A673 (cell line): ENCODE measurements at places on chromosomes 3 and 15. TPM values are rescaled to one million over a fixed set of nuclear protein-coding genes. Genes with fewer than 3 reads are reported as not detected.

The EBLN2 gene
- total RNA-seq = 2.2 and 3.8 TPM in 2 replicates

The KCNMB3 gene
- 3.5 and 4.3 TPM in 2 replicates for total RNA-seq

The PLSCR2 gene
- total RNA-seq = not detected in 2 replicates

The TTC21A gene
- 1.4 and 2.1 TPM in 2 replicates for total RNA-seq

The SLC2A2 gene
- total RNA-seq = not detected in 2 replicates

The NR2E3 gene
- total RNA-seq = not detected in 2 replicates

The TMEM212 gene
- total RNA-seq = not detected in 2 replicates

The CCR2 gene
- total RNA-seq = not detected in 2 replicates

The MESP2 gene
- 0.26 and 0.81 TPM in 2 replicates for total RNA-seq

The IL17RC gene
- 9.3 and 15.2 TPM in 2 replicates for total RNA-seq

The RFC4 gene
- 116 and 120 TPM in 2 replicates for total RNA-seq

The AAGAB gene
- total RNA-seq = 54.8 and 55.1 TPM in 2 replicates

The LINGO1 gene
- 93.7 and 111 TPM in 2 replicates for total RNA-seq

The ANKRD34C gene
- not detected in 2 replicates for total RNA-seq

The GP9 gene
- not detected in 2 replicates for total RNA-seq

The SEC62 gene
- total RNA-seq = 80.9 and 83.9 TPM in 2 replicates

The BUB1B gene
- 190 and 196 TPM in 2 replicates for total RNA-seq

- peak; percentile 69 for DNase-seq
Measured at GRCh38 chr3:10192953-10193691, 28.4 kb downstream of the IRAK2 start.

DNA sequence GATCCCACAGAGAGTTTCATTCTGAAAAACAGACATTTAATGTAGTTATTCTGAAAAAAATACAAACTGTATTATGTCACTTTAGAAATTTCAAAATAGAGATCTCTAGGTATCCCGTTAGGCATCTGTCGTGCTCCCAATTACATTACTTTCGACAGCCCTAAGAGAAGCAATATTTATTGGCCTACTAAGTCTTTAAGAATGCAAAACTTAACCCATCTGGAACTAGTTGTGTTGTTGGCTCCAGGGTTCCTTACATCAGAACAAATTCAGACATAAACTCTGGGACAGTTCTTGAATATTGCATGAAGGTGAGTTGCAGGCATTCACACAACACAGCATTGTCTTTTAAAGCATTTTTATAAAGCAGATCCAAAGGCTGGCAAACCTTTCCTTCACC is 498.4 kb downstream of the FHIT start:
- DNase-seq = no peak

GRCh38 chr15:69156736-69157381 is 3.6 kb upstream of the GLCE start:
- DNase-seq = no peak

GRCh38 chr3:52086976-52087663 is 30.7 kb upstream of the DUSP7 start:
- DNase-seq = no peak

DNA sequence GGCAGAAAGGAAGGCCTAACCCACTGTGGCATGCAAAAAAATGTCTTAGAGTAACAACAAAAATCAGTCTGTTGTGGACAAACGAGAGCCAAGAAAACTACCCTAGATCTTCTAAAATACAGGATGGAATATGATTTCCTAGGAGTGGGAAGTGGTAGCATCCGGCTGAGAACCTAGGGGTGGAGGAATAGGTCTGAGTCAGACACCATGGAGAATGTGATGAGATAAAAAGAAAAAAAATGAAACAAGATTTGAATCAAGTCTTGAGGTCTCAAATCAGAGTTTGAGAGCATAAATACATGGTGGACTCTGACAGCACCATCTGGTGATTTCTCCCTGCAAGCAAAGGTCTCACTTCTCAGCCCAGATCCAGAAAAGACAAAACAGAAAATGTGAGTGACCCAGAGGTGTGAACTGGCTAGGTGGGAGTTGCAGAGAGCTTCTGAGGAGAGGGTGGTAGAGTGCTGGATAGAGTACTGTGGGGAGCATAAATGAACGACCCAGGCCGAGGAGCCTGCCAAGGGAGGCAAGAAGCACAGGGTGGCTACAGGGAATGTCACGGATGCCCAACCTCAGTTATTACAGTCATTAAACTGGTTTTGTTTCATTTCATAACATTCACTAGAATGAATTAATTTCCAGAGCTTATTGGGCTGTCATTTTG is 27.6 kb upstream of the VEPH1 start:
- no peak for DNase-seq

- no peak for DNase-seq
Measured at GRCh38 chr3:152209060-152209459, 59.7 kb upstream of the MBNL1 start.

DNA sequence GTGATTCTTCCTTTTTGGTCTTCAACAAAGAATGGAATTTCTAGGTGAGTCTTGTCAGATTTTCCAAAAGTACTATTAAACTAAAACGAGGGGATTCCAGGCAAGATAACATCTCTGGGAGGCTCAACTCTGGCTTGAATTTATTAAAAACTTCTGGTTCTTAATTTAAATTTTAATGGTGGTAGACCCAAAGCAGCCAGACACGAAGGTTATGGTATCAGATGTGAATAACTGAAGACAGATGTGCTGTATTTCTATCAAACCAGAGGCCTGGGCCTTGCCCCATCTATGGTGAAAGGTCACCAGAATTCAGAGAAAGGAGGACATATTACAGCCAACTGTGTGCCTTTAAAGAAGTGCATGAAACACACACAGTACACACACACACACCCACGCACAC is 283.2 kb upstream of the ICE2 start:
- no peak for DNase-seq

- DNase-seq = no peak
Measured at GRCh38 chr3:111720681-111721380, 125.7 kb upstream of the ZBED2 start.

- DNase-seq = no peak
Measured at GRCh38 chr3:15295506-15295905, 36.9 kb downstream of the SH3BP5 start.

DNA sequence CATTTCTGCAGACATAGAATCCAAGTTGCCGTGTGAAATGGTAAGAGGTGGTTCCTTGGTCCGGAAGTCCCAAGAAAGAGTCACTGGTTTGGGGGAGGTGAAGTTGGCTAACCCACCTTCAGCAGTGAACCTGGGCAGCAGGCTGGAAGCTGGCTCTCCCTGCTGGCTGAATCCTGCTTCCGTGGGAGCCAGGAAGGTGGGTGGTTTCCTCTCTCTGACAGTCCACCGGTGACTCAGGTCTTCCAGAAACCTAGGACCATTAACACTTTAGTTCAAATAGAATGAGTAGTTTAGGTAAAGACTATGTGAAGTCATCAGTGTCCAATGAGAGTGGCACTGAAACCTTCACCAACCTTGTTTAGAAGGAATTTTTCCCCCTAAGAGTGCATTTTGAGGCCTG is 87.4 kb upstream of the CACNA2D3 start:
- DNase-seq = no peak

DNA sequence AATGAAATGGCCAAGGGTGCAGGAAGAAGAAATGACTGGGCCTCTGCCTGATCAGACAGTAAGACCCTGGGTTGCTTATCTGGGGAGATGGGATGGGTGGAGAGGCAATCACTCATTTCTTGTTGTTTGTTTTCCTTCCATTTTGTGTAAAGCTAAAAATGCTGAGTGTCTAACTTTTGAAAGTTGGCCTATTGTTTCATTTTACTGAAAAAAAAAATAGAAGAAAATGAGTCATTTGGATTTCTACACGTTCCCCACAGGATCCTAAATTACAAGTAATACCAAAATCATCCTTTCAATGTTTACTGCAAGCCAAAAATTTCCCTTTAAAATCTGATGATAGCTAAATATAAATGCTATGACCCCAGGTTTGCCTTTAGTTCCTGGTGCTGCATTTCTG is 30.6 kb downstream of the PTX3 start:
- no peak for DNase-seq

DNA sequence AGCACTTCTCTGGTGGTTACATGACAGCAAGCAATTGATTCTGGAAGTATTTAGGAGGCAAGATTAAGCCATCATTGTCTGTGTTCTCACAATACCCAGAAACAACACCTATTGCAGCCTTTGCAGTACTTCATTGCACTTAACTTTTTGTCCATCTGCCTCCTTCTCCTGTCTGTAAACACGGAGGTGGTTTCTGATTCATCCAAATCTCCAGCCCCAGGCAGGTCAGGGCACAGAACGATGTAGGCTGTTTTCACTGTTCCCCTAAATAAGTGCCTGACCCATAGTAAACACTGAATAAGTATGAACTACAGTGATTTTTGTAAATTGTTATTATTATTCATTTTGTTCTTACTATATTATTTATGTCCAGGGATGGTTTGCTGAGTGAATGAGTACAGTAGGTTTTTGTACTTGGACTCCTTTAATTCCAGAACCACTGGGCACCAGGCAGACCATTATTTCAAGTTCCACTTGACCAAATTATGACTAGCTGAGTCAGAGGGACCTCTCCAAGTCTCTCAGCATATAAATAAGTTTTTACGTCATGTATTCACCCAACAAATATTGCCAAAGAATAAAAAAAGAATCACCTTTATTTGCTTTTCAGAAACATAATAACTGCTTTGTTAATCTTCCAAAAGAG is 283.3 kb upstream of the TRIM42 start:
- no peak for DNase-seq

DNA sequence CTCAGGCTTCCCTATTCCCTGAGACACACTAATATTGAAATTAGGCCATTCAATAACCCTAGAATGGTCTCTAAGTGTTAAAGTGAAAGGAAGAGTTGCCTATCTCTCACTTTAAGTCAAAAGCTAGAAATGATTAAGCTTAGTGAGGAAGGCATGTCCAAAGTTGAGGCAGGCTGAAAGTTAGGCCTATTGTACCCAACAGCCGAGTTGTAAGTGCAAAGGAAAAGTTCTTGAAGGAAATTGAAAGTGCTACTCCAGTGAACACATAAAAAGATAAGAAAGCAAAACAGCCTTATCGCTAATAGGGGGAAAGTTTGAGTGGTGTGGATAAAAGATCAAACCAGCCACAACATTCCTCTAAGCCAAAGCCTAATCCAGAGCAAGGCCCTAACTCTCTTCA is 117.9 kb upstream of the SPATA12 start:
- no peak for DNase-seq

DNA sequence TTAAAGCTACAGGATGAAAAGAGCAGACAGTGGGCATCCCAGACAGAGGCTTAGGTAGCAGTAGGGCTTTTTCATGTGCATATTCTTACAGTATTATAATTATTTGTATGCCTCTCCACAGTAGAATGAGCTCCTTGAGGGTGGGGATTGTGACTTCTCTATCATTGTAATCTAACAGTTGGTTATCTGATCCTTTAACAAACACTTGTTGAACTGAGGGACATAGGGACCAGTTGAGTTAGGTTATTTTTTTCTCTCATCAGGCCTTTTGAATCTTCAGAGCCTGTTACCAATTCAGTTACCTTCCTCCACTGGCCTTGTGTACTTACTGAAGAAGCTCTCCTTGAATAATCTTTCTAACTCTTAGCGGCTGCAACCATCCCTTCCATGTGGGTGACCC is 1.2 kb downstream of the LSM3 start:
- no peak for DNase-seq

DNA sequence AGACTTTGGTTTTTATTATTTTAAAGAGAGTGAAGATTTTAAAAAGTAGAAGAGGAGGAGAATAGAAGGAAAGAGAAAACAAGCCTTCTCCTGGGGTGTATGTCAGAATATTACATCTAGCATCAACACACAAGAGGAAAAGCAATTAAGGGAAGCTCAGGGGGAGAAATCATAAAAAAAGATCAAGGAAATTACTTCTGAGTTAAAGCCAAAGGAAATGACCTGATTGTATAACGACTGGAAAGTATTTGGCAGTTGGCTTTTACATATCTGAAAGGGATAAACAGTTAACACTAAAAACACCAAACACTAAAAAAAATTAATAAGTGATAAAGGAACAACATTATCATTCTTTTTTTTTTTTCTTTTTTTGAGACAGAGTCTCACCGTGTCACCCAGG is 58.4 kb downstream of the CPNE4 start:
- peak; percentile 57 for DNase-seq

DNA sequence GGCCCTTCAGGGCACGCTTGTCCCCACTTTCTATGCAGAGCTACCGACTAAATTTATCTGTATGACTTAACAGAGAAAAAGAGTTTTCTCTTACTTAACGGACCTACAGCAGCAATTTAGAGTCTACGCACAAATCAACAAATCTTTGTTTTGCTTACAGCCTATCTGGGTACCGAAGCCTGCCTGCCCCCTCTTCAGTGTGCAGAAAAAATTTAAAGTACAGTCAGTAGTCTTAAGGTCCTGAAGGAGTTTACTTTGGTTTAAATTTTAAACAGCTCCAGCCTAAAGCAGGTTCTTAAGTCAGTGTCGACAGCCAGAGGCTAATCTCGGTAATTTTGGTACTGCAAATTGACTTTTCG is 570 bp downstream of the SACM1L start:
- no peak for DNase-seq

DNA sequence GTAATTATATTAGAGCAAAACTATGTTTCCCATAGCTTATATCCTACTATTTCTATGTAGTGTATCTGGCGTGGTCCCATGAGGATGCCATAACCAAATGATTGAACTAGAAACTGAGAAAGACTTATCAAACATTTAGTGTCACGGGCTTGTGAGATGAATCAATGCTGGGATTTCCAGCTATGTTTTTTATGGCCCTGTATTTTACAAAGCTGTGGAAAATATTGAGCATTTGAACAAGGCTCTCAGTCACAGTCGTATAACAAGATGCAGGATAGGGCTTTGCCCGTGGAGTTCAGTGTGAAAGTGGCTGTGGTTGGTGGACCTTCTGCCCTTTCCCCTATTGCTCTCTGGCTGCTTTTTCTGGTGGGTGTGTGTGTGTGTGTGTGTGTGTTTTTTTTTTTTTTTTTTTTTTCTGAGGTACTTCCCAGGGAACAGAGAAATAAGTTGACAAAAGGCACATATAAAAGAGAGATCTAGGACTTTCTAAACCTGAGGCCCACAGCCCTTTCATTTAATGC is 60.7 kb downstream of the CACNA1D start:
- no peak for DNase-seq

DNA sequence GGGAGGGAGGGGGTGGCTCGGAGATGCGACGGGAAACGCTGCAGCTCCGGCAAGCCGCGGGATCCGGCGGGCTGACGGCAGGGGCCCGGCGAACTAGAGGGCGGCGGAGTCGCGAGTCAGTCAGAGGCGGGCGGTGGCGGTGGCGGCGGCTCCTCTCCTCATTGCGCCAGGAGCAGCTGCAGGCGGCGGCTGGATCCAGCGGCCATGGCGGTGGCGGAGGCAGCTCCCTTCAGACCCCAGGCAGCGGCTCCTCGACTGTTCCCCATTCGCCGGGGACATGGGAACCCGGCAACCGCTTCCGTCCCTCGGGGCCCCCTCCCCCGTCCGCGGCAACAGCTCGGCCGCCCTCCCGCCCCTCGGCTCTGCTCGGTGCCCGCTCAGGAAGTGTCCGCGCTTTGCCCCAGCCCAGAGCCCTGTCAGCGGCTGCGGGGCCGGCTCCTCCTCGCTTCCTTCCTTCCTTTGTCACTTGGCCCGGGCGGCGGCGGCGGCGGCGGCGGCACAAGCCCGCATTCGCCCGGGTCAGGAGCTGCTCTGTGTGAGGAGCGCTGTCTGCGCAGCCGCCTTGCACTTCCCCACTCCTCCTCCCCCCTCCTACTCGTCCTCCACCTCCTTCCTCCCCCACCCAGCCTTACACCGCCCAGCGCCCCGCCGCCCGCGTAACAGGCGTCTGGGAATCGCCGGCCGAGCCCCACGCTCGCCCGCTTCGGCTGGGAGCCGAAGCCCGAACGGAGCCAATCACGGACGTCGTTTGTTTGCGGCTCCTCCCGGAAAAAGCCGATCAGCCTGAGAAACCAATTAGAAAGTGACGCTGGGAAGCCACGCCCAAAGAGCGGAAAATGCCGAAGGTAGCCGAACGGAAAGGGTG is at the start of gene GSK3B:
Gene GSK3B, minus strand, starts transcription at position 537 of the 865 bp plus-strand sequence. CDS start 1,013 bp downstream, outside the sequence.
- peak; percentile 92 for DNase-seq

GRCh38 chr15:97084650-97085049 is 754.1 kb downstream of the NR2F2 start:
- DNase-seq = peak; percentile 61
